Fibroblast of skin of scalp (primary cell): ENCODE measurements at places on chromosomes 7 and 10.

DNA sequence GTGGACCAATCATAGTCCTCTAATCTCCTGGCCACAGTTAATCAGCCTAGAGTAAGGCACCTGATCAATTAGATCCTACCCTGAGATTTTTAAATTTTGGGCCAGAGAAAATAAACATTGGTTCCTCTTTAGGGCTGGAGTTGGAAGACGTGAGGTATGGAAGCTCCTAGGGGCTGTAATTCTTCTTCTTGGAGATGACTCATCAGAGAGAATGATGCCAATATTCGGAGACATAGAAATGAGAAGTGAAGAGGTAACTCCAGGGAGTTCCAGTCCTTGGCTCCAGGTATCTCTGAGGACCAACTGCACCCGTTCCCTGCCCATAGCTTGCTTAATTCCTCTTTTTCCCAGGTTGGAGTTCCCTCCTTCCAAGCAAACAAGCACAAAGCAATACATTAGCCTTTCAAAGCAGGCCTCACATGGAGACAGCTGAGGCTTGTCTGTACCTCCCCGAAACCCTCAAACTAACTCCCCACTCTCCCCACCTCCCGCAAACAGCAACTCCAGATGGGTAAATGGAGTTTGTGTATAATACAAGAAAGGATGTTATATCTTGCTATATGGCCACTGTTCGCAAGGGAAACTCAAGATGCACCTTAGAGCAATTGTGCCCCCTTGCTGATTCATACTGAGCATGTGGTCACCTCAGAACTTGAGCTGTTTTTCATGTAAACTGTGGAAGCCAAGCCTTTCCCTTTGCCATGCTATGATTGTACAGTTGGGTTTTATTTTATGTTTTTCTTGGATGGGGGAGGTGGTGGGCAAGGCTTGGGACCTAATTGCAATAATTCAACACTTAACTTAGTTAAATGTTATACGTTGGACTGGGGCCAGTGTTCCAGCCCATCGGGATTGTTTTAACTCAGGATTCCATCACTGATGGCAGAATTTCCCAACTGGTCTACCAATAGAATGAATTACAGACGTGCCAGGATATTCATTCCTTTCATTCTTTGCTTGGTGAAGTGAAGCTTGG, 29.3 kb downstream of the PIK3AP1 start:
- no peak for DNase-seq

DNA sequence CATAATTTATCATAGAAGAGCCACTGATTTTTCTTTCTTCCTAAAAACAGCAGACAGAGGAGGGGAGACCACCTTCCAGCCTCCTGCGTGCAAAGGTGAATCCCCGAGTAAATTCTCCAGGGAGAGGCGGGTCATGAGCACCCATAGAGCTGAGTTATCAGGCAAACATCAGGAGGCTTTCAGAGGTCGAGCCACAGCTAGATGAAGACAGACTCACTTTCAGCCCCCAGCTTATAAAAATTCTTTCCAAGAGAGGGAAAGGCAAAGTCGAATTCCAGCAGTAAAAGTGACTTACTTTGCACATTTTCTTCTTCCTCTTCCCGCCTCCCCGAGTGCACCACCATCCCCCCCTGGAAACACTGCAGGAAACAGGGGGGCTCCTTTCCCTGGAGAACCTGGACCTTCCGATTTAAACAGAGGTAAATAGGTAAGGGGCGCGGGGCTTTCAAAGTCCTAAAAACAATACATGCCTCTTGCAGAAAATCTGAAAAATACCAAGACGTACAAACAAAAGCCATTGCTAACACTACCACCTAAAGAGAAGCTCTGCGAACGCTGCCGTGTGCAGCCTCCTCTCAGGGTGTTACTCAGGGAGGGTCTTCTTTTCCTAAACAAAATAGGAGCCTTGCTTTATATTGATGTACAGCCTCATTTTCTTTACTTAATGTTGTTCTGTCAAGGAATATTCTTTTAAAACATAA, 163.8 kb downstream of the SVIL start:
- peak; percentile 35 for DNase-seq

GRCh38 chr7:24718977-24719491, 38.2 kb downstream of the GSDME start:
- no peak for DNase-seq

DNA sequence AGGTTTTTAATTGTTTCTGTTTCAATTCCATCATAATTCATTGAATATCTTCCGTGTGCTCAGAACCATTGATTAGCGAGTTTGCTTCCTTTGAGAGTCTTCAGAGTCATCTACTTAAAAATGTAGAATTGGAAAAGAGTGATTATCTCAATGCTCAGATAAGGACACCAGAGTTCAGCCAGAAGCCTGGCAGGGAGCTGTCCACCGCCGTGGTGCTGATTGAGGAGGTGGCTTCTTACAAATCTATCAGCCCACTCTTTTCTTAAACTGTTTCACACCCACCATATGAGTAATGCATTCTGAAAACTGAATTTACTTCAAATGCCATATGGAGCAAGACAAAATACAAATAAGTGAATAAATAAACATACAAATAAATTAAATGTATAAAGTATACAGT, 79.3 kb downstream of the INSYN2A start:
- DNase-seq = peak; percentile 63

- peak; percentile 73 for DNase-seq
Measured at GRCh38 chr10:93080350-93081046, 6.8 kb downstream of the CYP26A1 start.

DNA sequence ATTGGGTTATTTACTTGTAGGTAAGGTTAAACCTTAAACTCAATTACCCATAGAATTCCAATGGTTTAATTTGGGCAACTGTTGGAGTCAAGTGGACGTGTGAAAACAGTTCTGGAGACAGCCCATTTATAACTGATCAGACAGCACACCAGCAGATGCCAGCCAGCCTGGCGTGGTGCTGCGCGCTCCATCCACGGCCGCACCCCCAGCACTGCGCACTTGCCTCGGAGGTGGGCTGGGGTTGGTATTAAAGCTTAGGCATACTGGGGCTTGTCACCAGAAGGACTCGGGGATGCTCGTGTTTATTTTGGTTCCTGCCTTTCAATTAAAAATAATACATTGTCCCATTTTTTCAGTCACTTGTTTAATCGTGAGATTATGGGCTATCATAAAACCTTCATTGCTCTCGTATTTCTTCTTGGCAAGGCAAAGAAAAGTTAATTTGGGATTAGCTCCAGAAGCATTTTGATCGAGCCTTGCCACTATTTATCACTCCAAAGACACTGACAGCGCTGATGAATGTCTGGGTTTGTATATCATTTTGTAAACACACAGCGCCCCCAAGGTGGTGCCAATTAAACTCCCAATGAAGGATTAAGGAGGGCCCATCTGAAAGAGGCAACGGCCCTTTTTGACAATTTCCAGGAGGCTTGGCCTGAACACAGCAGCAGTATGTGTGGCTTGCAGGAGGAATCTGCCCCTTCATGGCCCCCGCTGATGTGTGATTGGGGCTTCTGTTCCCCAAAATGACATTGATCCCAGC, 204.5 kb upstream of the CXCL12 start:
- DNase-seq = no peak

GRCh38 chr10:6218692-6219493, 16.2 kb downstream of the PFKFB3 start:
- DNase-seq = peak; percentile 93

DNA sequence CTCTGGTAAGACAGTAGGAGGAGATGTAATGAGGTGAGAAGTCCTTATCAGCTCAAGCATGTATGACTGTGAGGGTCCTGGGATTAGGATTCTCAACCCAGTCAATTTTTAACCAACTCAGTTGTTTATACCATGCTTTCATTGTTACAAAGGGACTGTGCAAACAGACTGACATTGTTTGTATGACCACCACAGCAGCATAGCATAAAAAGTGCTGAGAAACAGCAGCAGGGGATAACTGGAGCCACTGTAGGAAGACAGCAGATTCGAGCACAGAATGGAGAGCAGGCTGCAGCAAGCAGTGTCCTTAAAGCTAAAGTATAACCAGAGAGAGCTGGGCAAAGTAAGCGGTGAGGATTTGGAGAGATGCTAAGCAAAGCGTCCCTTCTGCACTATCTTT, 829.5 kb downstream of the REEP3 start:
- no peak for DNase-seq

- no peak for DNase-seq
Measured at GRCh38 chr7:45679516-45679915, 105.3 kb downstream of the ADCY1 start.

- no peak for DNase-seq
Measured at GRCh38 chr7:16930946-16931345, 49.2 kb upstream of the AGR3 start.

- DNase-seq = no peak
Measured at GRCh38 chr10:47042199-47042473, 130.9 kb downstream of the PTPN20 start.

DNA sequence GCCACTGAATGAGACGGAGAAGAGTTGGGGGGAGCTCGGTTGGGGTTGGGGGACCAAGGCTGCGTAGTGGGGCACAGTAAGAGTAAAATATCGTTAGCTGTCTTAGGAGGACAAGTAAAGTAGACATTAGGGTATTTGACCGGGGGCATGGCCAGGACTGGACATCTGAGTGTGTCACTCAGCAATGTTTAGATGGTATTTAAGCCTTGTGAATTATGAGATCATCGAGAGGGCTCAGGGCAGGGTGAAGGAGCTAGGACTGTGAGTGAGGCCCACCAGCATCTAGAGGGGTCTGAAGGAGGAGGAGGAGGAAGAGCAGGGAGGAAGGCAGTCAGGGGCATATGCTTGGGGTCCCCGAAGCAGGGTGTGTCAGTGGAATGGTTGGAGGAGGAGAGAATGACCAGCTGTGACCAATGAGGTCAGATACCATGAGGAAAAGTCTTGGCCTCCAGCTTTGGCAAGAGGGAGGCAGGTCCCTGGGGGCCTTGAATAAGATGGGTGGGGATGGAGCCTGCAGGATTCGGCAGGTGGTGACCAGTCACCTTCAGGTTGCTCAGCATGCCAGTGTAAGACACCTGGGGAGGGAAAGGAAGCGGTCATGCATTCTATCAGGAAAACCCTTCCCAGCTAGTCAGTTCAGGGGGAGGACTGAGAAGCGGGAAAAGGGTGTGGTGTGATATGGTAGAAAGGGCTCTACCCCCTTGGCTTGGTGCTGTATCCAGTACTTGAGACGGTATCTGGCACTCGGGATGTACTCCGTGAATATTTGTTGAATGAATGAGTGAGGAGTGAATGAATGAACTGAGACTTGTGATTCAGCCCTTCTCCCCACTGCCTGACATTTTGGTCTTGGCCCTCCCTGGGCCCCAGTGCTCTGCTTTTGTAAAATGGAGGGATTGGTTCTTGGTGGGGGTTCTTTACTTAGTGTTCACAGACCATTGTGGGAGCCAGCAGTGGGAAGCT, 34.8 kb upstream of the SH2D4B start:
- DNase-seq = no peak

DNA sequence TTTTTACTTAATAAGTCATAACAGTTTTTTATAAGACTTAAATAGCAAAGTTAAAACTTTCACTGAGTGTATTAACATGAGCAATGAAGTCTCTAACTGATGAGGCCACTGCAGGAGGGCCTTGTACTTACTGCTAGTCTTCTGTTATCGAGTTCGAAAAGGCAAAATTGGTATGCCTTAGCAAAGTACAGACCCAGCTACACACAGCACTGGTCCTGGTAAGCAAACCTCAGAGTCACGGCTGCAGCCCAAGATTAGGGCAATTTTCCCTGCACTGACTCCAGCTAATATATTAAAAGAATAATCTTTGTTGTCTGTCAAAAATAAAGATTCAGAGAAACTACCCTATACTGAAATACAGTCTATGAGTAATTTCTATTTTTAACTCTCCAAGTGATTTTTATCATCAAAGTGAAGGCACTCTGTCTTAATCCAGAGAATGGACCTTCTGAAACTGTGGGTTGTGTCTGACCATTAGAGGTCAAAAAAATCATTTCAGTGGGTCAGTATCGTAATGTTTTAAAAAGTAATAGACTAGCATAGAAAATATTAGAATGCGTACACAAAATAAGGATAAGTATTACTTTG, 85.7 kb downstream of the HBP1 start:
- DNase-seq = no peak

- no peak for DNase-seq
Measured at GRCh38 chr7:152137476-152138025, 112.1 kb downstream of the GALNT11 start.
